ENCODE measurements at places on chromosomes 6 and 20.

DNA sequence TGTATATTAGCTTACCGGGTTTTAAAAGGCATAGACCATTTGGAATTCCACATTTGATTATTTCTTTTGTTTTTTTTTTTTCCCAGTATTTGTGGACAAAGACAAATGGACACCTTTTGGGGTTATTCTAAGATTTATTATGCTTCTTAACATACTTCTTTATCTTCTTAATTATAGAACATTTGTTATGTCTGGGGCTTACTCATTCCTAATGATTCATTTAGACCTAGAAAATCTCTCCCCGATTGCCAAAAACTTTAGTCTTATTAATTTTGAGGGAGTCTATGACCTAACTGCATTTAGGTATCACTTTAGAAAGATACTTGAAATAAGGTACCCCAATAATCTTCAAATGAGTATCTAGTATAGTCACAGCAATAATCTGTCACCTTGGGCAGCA lies 170.7 kb upstream of the PREP start:
- no peak for DNase-seq

DNA sequence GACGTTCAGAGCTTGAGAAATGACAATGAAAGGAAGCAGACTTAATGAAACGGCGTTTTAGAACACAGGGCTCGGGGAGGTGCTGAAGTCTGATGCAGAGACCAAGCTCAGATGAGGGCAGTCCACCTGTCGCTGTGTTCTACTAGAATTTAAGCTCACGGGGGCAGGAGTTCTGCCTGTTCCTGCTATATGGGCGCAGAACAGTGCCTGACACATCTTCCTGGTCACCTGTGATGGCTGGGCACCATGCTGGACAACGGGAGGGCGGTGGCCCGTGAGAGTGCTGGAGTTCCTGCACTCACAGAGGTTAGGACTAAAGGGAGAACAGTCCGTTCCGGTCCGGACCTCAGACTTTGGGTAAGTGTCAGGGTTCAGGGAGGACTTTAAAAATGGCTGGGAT lies 130.6 kb downstream of the ERMARD start:
- DNase-seq: no peak

GRCh38 chr6:113392551-113393055 lies 464.5 kb upstream of the MARCKS start:
- no peak for DNase-seq

GRCh38 chr20:33359399-33360261 lies 41.7 kb downstream of the CDK5RAP1 start:
- no peak for DNase-seq

- no peak for DNase-seq
Observed at GRCh38 chr6:78492351-78493017, 374.9 kb upstream of the IRAK1BP1 start.

GRCh38 chr20:60408435-60408834 lies 450.2 kb downstream of the CDH26 start:
- DNase-seq: no peak

GRCh38 chr6:99563056-99563723 lies 5.3 kb downstream of the CCNC start:
- DNase-seq: no peak

DNA sequence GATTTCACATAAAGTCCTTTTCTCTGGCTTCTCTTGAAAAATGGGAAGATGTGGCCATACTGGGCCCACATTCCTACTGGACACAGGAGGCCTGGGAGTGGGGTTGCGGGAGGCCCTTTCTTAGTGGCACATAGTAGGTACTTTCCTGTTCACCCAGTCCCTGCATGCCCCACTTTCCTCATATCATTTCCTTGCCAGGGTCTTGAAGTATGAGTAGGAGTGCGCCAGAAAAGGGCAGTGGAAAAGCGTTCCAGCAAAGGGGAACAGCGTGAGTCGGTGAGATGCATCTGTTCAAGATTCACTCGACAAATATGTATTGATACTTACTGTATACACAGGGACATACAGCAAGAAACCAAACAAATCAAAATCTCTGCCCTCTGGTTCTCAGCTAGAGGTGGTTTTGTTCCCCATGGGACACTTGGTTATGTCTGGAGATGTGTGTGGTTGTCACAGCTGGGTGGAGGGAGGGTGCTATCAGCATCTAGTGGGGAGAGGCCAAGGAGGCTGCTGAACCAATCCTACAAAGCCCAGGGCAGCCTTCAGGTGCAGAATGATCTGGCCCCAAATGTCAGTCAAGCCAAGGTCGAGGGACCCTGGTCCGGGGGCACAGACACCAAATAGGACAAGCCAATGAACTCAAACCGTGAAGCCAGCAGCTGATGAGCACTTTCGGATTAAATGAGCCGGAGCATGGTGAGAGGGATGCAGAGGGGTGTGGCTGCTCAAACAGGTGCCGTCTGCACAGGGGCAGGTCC lies 151.4 kb downstream of the CEBPB start:
- no peak for DNase-seq

DNA sequence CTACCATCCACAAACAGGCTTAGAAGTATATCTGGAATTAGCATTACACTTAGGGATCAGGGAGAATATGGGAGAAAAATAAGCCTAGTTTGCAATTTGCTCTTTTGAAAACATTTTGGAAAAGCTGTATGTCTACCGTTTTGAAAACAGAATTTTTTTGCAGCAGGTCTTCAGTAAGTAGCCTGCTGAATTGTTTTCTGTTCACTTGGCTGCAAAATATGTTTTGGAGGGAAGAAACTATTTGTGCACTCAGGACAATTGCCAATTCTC lies 39.6 kb downstream of the ILRUN start:
- no peak for DNase-seq

DNA sequence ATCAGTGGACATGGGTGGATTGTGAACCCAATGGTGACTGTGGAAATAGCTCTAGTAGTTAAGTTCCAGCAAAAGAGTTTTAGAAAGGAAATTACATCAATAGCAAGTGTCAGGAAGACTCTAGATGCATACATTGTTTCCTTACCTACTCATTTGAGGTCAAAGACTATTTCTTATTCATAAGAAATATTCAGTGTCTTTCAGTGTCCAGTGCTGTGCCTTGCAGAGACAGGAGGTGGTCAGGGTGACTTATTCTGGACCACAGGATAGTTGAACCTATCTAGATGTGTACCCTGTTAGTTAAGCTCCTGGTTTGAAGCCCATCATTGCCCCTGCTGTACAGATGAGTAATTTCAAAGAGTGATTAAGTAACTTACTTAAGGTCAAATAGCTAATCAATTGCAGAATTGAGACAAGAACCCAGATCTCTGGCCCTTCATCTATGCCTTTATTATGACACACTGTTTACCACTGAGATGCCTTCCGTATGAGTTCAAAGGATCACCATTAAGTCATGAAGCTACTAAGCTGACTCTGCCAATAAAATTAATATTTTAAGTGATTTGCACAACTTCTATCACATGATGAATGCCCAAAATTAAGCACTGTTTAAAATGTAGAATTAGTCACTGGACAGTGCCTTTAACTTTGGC lies 136.1 kb downstream of the PDSS2 start:
- DNase-seq: no peak

DNA sequence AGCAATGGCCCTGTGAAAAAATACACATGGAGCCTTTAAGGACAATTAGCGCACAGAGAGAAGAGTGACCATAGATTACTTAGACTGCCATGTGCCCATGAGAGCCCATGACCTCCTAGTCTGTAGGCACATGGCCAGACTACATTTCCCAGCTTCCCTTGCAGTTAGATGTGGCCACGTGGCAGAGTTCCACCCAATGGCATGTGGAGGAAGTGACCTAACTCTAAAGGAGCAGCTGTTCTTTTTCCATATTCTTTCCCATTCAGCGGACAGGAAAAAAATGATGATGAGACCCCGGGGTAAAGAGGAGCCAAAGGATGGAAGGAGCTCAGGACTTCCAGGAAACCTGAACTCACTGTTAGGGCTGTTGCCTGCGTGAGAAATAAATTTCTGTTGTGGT lies 116.6 kb downstream of the CBLN4 start:
- no peak for DNase-seq

- no peak for DNase-seq
Observed at GRCh38 chr20:58549231-58550209, 34.3 kb upstream of the APCDD1L start.

- DNase-seq: no peak
Observed at GRCh38 chr6:82690283-82690682, 326.7 kb downstream of the TPBG start.

DNA sequence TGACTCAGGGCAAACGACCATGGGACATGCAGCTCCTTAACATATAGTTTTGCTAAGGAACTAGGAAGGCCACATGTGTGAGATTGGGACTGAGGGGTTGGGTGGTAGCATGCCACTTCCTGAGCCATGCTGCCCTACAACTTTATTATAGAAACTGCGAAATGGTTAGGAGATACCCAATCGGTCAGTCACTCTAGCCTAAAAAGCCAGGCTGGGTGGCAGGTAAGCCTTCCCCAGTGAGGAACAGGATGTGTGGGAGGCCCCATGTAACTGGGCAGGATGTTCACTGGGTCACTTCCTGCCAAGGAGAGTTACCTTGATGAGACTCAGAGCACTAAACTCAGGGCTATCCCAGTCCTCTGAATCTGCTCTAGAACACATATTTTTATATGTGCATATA lies 123.5 kb downstream of the MAP3K7 start:
- no peak for DNase-seq

GRCh38 chr6:119966484-119966883 lies 616.9 kb upstream of the MAN1A1 start:
- no peak for DNase-seq

GRCh38 chr20:50320005-50320900 lies 129.6 kb downstream of the CEBPB start:
- DNase-seq: no peak

GRCh38 chr6:31737315-31737990 lies 1.1 kb upstream of the CLIC1 start:
- no peak for DNase-seq

DNA sequence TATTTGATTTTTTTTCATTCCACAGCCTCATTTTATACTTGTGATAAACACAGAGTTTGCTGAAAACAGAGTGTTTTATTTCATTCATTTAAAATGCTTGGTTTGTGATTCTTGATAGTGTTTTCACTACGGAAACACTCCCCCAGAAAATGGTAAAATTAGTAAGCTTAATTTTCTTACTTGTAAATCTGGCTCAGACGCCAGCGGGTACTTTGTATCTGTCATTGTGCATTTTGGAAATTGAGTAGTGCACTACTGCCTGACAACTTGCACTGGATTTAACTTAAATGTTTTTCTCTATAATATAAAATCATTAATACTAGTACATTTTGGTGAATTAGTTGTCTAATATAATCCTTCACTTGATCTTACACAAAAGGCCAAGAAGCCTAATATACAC lies 37.0 kb upstream of the HINT3 start:
- DNase-seq: no peak

DNA sequence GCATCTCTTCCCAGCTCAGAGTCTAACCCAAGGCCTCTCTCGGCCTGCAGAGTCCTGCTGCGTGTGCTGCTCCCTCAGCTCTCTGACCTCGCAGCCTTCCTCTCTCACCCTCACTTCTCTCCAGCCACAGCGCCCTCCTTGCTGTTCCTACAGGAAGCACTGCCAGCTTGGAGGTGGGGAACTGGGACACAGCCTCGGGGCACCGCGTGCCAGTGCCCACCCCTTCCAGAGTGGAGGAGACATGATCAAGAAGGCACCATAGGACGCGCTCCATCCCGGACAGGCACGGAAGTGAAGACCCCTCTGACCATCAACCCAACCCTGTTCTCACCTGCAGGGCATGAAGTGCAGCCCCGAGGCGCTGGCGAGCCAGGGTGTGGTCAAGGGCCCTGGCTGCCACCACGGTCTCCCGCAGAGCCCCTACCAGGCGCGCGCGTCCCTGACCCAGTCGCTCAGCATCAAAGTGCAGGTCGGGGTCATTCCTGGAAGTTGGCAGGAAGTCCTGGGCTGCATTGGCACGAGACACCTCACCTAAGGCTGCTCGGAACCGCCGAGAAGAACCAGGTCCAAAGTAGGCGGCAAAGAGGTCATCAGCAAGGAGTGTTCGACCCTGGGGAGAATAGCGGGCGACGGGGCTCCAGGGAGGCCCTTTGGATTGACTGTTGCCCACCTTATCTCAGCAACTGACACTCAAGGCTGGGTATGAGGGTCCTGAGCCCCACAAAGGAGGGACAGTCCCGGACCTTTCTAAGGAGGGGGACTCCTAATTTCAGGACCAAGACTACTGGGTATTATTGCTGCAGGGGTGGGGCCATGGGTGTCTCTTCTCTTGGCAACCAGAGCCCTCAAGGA lies 1.3 kb downstream of the VWA7 start:
- no peak for DNase-seq

DNA sequence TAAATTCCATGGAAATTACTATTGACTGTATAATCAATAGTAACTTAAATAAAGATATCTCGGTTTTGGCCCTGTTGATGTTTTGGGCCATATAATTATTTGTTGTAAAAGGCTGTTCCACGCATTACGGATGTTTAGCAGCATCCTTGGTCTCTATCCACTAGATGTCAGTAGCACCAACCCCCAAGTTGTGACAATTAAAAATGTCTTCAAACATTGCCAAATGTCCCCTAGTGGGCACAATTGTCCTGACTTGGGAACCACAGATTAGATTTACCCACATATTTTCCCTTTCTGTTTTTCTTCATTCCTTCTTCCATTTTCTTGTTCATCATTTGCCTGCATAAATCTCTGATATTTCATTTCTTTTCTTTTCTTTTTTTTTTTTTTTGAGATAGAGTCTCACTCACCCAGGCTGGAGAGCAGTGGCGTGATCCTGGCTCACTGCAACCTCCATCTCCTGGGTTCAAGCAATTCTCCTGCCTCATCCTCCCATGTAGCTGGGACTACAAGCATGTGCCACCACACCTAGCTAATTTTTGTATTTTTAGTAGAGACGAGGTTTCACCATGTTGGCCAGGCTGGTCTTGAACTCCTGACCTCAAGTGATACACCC lies 13.6 kb upstream of the WFDC8 start:
- DNase-seq: no peak

- DNase-seq: no peak
Observed at GRCh38 chr6:137968901-137969300, 101.8 kb downstream of the TNFAIP3 start.

DNA sequence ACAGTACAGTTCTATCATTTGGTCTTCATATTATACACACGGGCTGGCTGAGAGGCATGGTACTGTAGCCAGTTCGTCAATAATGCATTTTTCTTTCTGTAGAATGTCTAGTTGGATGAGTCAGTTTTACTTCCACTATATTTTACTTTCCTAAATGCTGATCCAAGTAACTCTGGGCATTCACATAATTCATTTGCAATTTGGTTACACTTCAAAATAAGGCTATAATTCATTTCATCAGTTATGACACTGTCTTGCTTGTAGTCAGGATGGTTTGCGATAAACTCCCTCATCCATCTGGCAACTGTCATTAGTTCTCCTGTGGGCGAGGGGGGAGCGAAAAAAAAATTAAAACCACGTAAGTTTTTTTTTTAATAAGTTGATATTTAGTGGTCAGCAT lies 46.3 kb downstream of the GCLC start:
- no peak for DNase-seq

- no peak for DNase-seq
Observed at GRCh38 chr6:63448229-63448628, 124.1 kb upstream of the LOC128125822 start.
